C1 segment of cervical spinal cord (tissue), 14 donors: ENCODE measurements at places on chromosomes 7 and 10.

GRCh38 chr7:11848251-11848650 lies 16.3 kb upstream of the THSD7A start:
- DNase-seq = no peak

GRCh38 chr10:88281592-88282347 lies 301.3 kb downstream of the RNLS start:
- no peak for DNase-seq

DNA sequence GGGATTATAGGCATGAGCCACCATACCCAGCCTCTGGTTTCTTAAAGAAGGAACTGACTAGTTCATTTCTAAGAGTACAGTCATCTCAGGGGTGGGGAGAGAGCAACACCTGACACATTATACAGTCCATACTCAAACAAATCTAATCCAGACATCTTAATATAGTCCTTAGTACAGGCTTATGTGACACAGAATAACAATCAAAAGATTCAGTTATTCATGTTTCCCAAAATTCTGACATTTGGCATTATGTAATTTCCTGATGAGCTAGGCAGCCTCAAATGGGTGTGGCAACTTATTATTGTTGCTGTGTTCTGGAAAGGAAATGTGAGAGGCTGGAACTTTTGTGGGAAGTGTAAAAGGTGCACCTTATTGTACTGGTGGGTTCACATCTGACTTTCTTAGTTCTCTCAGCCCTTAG lies 116.3 kb downstream of the WDFY4 start:
- DNase-seq = no peak

GRCh38 chr10:96683065-96683464 lies 37.2 kb downstream of the PIK3AP1 start:
- no peak for DNase-seq

GRCh38 chr7:146720195-146720594 lies 603.6 kb downstream of the CNTNAP2 start:
- no peak for DNase-seq

DNA sequence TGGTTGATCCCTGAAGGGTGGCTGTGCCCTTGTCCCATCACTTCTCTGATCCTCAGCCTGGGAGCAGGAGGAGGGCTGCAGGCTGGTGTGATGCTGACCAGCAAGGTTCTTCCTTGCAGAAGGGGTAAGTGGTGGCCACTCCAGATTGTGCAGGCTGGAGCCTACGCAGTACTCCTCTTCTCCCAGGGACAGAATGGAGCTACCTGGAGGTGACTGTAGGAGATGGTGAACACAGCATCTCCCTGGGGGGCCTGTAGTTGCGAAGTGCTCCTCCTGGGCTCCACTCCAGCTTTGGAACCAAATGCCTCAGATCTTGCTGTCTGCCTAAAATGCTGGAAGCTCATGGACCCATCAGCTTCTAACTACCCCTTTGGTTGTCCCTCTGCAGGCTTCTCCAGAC lies 323.6 kb upstream of the PODXL start:
- DNase-seq = no peak

DNA sequence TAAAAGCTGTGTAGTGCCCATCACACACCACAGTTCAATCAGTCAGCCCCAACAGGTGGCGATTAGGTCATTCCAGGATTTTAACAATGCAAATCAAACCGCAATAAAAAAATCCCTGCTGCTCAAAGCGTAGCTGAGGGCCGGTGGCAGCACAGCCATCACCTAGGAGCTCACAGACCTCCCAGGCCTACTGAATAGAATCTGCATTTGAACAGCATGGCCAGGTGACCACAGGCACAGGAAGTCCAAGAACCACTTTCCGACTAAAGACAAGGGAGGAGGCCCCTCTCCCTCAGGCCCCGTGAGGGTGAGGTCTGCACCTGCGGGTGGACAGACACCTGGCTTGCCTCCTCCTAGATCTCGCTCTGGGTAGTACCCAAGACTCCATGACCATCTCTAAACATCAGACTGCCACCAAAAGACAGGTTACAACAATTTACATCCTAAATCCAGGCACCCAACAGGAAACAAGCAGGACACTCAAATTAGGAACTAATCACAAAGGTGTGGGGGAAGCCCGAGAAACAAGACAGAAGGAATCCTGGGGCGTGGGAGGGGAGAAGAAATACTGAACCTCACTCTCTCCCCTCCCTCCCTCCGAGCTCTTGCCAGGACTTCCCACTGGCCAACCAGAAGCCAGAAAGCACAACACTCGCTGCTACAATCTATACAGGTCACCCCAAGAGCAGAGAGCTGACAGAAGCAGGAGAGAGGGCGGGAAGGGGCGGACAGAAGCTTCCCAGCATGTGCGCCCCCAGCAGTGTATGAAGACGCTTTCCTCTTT lies 19.2 kb downstream of the GNA12 start:
- DNase-seq = no peak

DNA sequence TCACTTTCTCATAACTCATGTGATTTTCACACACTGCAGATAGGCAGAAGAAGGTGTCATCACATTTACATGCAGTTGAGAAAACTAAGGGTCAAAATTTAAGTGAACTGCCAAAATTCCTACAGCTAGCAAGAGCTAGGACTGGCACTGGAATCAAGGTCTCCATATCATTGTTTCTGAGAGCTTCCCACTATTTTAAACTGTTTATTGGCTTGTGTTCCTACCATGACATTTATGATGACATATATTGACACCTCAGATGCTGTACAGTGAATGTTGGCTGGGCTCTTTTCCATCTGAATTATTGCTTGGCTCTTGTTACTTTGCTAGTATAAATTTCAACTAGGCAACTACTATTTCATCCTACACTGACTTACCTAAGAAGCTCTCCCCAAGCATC lies 2.0 kb downstream of the THSD7A start:
- no peak for DNase-seq

DNA sequence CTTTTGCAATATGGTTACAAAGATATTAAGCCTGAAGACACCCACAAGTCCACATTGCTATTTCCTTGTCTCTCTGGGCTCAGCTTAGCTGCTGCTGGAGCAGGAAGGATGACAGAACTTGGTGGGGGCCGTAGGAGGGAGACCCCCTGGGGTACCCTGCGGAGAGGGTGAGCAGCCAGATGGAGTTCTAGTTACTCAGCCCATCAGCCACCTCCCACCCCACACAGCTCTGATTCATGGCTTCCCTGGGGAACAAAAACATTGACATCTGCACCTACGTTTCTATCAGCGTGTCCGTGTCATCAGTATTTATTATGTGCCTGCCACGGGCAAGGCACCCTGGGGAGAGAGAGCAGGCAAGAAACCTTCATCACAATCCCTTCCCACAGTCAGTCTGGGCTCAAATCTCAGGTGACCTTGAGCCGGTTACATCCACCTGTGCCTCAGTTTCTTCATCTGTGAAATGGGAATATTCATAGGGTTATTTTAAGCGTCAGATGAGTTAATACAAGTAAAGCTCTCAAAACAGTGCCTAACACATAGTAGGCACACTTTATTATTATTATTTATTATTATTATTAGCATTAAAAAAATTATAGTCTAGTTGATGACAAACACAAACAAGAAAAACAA lies 131.5 kb downstream of the C10orf105 start:
- DNase-seq = no peak

DNA sequence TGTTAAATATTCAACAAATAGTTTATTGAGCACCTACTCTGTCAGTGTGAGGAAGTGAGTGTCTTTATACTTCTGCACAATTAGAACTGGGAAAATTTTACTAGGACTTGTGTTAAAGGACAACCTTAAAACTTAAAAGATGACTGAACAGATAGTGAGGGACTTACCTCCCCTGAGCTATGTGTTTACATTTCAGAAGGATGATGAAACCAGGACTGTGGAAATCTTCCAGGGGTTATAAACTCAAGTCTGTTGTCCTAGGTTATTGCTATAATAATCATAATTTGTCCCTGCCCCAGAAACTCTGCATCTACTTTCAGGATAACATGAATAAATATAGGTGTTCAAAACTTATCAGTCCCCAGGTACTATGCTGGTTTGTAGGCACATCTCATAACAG lies 261.0 kb upstream of the MKLN1 start:
- DNase-seq = no peak

DNA sequence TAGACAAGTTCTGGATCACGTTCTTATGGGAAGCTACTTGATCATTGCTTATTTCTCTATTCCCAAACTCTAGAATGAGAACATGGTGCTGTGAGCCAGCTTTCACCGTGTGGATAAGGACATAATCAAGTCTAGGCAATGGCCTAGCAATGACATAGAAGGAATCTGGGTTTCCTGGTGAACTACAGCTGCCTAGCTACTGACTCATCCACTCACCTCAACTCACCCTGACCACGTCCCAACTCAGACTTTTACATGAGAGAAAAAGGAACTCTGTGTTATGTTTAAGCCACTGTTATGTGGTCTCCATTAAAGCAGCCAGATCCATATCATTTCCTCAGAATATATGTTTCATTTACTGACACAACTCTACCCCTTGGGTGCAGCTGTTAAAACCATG lies 18.8 kb upstream of the MET start:
- DNase-seq = no peak

DNA sequence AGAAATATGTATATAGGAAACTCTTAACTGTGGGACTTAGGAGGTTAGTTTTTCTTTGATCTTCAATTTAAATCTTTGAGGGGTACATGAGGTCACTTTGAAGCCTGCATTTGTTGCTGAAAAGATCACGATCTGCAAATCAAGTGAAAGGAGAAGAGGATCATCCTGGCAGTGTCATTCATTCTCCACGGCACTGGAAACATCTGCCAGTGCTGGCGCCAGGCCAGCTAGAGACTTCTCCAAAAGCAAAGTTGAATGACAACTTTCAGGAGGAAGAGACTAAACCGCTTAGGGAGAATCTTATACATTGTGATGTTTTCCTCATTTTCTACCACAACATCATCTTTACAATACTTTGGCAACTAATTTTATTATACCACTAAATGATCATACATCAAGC lies 42.5 kb downstream of the MRC1 start:
- DNase-seq = no peak

DNA sequence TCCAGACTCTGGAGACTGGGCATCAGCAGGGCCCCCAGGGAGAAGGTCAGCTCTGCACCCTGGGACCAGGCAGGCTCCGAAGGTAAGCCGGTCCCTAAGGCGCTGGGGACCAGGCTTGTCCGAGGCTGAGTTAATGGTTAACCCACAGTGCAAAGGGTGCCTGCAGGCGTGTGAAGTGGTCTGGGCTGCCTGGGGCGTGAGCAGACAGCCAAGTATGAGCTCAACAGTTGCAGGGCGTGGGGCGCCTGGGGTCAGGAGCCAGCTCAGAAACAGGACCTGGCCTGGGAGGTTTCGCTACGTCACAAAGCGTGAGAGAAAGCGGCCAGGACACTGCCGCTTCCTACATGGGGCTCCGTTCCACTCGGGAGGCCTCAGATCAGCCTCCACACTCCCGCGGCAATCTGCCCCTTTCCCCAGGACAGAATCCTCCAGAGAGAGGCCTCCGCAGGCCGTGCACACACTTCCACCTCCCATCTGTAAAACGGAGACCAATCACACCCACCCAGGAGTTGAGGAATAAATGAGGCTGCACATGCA lies 16.0 kb downstream of the PDGFA start:
- DNase-seq = no peak
